ENCODE measurements at places on chromosomes 1 and 21.

GRCh38 chr1:228154021-228154669 is 4.4 kb downstream of the GJC2 start:
- DNase-seq = no peak

DNA sequence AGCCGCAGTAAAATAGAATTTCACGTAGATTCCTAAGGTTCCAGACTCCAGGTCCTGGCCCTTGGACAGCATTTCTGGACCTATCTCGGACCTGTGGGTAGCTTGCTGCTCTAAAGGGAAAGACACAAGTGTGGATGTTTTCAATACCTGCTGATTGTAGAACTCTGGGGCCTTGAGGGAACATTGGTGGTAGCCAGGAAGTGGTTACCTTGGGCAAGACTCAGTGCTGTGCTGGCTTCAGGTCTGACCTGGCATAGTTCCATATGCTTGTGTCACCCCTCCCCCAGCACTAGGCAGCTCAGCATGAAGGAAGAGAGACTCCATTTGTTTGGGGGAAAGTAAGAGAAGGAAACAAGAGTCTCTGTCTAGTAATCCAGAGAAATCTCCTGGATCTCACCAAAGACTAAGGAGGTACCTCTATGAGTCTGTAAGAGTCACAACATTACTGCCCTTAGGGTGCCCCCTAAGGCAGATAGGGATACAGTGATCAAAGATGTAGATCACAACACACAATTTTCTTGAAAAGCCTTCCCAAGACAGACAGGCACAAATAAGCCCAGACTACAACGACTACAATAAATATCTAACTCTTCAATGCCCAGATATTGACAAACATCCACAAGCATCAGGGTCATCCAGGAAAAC is 398.8 kb downstream of the TGFB2 start:
- no peak for DNase-seq

DNA sequence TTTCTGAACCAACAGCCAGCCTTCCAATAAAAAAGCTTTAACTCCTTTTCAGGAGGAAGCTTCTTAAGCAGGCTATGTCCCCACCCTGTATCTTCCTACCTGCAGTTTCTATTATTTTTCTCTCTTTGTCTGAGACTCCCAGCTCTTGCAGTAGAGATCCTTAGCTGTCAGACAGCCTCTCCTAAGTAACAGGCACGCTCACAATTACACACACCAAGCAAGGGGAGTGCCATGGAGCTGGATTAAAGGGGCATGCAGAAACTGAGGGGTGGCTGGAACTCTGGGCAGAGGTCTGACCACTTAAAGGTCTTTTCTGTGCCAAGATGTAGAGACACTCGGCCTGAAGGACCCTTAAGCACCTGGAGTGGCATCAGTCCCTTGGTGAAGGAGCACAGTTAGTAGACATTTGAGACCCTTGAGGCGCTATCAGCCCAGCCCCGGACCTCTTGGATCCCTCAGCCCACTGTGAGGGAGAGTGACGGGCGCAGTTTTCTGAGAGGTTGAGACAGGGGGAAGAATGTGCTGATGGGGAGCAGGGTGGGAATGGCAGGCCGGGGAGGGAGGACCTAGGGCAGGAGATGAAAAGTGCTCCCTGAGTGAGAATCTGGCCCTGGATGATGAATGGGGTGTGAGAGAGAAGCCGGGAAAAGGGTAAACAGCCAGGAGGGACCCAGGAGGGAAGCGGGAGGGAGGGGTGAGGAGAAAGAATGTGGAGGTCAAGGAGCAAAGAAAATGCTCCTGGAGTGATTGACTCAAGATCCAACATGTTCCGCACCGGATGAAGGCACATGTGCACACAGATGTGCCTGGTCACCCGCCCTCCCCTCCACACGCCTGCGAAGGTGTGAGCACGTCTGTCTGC is 13.3 kb downstream of the PLXNA2 start:
- no peak for DNase-seq

- DNase-seq = no peak
Measured at GRCh38 chr1:248576260-248576980, 1.9 kb upstream of the OR2T34 start.

- DNase-seq = no peak
Measured at GRCh38 chr1:32757213-32757895, 54.8 kb upstream of the SYNC start.

DNA sequence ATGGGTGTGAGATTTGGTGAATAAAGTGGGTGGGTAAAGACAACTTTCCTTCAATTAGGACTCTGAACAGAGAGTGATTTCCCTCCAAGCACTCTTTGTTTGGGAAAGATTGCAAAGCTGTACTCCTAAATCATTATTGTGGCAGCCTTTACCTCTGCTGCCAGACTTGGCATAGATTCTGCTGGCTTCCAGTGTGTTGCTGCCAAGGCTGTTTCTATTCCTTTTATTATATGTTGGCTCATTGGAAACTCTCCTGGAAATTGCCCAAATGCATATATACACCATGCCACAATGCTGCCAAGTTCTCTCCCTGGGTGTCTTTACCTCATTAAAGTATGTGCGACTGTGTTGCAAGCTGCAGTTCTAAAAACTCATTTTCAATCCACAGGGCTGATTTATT is 668.0 kb downstream of the MRPL39 start:
- DNase-seq = no peak

DNA sequence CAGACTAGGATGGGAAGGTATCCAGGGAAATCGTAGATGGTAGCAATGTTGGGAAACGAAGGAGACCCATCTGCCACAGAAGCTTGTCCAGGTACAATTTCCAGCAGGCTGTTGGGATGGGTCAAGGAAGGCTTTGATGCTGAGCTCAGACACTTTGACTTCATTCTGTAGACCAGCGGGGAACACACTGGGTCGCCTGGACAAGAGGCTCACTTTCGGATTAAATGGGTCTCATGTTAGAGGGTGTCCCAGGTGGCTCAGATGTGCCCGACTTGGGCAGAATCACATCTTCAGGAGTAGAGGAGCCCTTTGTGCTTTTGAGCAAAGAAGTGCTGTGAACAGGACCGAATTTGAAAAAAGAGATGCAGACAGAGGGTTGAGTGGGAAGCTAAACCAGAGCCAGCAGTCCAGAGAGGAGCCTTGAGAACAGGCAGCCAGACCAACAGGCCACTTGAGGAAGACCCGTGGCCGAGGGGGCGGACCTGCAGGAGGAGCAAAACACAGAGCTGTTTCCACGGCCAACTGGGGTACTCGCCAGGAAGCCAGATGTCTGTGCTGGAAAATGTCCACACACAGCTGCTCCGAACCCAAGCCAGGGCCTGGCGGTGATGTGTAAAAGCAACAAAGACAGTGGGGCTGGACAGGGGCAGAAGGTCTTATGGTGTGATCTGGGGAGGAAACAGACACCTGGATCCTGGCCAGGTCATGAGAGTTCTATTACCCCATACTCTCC is 146.9 kb downstream of the AJAP1 start:
- DNase-seq = no peak

- DNase-seq = peak; percentile 11
Measured at GRCh38 chr1:68116643-68117235, 66.3 kb upstream of the DIRAS3 start.
